ENCODE measurements at places on chromosomes 7 and 10. TPM values are rescaled to one million over a fixed set of nuclear protein-coding genes. Genes with fewer than 3 reads are reported as not detected.

GRCh38 chr7:96346293-96346953, 24.5 kb upstream of the SLC25A13 start:
- no peak for DNase-seq

GRCh38 chr10:35341521-35341920, 5.2 kb downstream of the CCNY start:
- no peak for DNase-seq

DNA sequence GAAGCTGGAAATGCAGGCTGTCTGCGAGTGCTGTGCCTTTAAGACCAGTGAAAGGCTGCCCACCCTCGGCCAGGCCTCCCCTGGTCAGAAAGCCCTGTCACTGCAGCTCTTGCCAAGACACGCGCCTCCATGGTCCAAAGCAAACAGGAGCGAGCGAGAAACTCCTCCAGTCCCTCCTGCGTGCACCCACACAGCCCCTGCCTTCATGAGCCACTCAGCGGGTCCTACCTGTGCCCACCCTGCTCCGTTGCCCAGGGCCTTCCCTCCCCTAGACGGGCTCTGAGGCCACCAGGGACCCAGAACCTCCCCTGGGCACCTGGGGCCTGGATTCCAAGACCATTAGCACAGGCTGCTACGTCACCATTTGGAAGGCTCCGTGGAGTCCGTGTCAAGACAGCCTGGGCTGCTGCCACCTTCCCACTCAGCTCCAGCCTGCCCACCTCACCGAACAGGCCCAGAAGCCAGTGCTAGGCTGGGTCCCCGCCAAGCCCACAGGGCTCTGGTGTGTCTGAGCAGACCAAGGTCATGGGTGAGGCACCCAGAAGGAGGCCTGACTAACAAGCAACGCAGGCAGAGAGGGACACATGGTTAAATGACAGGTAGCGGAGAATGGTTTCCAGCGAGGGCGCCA, 144.5 kb downstream of the NEURL1 start:
- no peak for DNase-seq

DNA sequence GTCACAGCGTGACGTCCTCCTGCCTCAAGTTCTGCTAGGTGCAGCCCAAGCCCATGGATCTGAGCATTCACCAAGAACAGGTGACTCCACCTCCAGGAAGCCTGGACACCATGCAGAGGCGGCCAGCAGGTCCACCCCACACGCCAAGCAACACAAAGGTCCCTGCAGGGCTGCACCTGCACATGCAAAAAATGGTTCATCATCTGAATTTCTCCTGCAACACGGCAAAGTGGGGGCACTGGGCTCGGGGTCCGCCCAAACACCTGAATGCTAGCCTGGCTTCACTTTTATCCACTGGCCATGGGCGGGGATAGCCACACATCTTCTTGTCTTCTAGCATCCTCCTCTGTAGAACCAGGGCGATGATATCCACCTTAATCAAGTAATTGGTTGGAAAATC, 28.9 kb downstream of the CNPY1 start:
- DNase-seq, result no peak

GRCh38 chr7:158804335-158804734, 25.0 kb downstream of the ESYT2 start:
- DNase-seq, result no peak

GRCh38 chr10:116627386-116627933, 6.7 kb downstream of the PNLIPRP2 start:
- DNase-seq, result no peak

DPCD gene
- total RNA-seq, result 9.6 TPM

GRCh38 chr10:131926743-131927595, 26.2 kb downstream of the PPP2R2D start:
- no peak for DNase-seq

GRCh38 chr10:88693392-88694020, 12.5 kb upstream of the LIPK start:
- no peak for DNase-seq
